ENCODE measurements at places on chromosomes 3 and 15.

DNA sequence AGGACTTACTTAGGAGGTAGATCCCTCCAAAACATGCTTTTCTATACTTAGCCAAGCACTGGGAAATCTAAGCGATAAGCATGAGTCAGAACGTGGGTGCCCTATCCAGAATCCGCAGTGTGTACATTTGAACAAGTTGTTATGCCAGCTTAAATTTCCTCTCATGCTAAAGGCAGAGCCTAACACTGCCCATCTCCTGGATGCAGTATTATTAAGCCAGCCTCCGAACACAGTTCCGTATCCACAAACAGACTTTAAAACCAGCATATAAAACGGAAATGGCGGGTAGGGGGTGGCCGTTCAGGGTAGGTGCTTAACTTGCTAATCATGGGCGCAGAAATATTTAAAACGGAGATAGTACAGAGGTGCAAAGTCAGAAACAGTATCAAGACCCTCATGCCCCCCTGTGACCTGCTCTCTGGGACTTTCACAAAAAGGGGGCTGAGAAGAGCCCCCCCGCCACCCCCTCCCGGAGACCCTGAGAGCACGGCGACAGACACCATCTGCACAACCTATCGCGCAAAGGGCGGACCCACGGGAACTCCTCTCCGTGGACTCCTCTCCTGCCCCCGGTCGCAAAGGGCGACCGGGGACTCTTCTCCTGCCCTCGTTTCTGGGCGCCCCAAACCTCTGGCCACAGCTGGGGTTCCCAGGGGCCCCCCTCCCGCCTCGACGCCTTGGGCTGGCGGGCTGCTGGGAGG lies 889 bp upstream of the LRRIQ4 start:
- peak; percentile 82 for DNase-seq

DNA sequence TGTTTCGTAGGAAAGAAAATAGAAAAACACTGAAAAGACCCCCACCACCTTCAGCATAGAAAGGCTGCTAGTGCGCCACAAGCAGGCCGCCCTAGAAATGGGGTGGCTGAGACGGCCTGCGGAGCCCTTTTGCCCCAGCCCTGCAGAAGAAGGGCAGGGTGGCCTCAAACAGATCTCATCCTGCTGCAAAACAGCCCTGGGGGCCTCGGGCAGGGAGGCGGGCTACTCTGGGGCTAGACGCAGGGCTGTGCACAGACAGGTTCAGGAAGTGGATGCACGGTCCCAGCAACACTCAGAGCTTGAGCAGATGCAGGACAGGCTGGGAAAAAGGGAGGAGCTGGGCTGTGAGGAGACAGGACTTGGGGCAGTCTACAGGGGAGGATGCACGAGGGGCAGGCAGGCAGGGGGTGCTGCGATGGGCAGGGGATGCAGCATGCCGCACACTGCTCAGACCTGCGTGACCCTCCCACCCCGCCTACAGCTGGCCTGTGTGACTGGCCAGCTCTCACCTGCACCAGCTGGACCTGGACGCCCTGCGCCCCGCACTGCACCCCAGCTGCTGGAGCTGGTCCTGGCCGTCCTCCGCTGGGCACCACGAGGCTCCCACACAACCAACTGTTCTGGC lies 34.3 kb downstream of the ZXDC start:
- no peak for DNase-seq

DNA sequence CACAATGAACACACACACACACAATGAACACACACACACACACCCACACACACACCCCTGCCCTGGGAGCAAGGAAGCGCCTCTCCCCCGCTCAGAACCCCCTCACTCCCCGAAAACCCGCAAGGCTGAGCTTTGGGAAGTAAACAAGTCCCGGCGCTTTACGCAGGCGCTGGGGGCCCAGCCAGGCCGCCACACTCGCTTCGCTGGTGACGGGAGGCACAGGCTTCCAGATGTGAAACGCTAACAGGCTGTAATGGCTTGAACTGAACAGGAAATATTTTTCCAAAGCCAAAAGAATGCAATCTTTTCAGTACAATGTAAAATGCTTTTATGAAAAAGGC lies 122.7 kb upstream of the IGF1R start:
- no peak for DNase-seq

GRCh38 chr3:131925571-131925970 lies 109.2 kb downstream of the CPNE4 start:
- DNase-seq, result no peak

GRCh38 chr3:133441867-133442270 lies 42.0 kb downstream of the BFSP2 start:
- DNase-seq, result no peak

- no peak for DNase-seq
These were observed 56.3 kb downstream of the PDZRN3 start for GRCh38 chr3:73568371-73568862.

DNA sequence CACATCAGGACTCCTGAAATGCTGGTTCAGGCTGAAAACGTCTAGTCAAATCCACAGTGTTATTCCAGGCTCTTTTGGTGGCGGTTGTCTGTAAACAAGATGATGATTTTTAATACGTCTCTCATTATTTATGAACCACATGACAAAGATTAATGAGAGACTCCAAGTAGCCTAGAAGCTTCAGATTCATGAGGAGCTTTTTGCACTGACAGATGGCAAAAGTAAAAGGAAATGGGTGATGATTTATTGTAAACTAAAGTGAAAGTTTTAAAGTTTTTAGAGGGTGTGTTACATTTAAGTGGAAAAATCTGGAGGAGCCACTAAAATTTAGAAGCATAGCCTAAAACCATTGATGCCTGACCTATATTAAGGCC lies 77.0 kb downstream of the BBX start:
- peak; percentile 6 for DNase-seq

DNA sequence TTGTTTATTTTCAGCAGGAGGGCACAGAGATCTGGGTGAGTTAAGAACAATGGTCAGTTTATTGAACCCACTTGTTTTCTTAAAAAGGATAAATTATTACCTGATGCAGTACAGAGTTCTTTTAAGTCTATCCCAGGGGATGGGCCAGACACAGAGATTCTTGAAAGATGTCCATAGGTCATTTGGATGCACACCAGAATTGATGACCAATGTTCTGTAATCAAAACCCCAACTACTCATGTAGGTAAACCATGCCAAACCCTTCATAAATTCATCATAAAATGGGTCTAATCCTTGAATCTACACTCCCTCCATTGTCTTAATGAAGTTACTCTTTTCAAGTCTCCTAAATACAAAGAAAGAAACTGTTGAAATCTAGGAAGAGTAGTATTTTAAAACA lies 273.0 kb upstream of the COL8A1 start:
- peak; percentile 83 for DNase-seq

DNA sequence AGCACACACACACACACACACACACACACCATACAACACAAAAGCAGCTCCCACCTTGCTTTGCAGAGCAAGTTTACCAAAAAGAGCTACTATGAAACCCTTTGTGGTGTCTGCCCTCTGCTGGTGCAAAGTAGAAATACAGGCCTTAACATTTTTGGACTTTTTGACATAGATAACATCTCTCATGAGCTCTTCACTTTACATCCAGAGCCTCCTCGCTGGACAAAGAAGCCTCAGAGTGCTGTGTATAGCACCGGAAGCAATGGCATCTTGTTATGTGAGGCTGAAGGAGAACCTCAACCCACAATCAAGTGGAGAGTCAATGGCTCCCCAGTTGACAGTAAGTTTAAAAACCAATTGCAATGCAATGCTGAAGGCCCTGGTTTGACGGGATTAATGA lies 157.9 kb downstream of the CHL1 start:
- peak; percentile 65 for DNase-seq

- DNase-seq, result no peak
These were observed 9.1 kb upstream of the TICRR start for GRCh38 chr15:89566181-89566580.

DNA sequence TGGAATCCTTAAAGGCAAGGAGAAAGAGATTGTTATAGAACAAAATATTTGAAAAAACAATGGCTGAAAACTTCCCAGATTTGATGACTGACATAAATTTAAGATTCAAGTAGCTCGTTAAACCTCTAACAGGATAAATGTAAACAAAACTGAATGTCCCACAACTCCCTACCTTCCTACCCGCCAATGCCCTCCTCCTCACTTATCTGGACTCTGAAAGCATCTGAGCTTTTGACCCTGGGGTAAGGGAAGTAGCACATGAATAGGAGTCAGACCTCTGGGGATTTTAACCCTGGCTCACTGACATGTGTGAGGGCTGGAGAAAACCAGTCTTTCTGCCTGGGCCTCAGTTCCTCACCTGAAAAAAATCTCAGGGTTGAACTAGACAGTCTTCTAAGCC lies 26.9 kb downstream of the CYP19A1 start:
- peak; percentile 18 for DNase-seq

DNA sequence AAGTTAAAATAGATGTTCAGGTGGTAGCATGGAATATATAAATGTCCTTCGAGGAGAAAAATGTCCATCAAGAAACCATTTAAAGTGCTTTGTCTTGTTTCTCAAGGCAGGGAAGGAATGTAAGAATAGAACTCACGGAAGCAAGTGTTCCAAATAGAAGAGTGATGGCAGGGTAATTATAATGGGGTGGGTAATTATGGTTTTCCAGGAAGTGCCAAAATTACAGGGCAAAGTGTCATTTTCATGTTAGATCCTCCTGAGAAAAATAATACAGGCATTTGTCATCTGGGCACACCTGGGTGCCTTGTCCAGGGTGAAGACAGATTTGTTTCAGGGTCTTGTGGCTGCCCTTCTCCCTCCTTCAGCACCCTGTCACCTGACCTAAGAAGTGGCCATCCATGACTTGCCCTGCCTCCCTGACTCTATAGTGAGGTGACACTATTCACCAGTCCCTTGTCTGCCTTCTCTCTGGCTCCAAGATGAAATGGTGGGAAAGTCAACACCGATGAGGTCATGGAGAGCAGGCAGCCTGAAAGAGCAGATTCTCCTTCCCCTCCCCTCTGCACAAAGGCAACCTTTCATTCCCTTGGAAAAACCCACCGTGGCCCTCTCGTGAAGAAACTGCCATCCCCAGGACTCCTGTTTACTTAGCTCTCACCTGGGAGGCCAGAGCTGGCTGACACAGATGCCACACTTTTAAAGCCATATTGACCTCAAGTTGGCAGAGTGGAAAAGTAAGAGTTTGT lies 45.1 kb upstream of the AMOTL2 start:
- DNase-seq, result no peak

- DNase-seq, result no peak
These were observed 90.9 kb upstream of the NEO1 start for GRCh38 chr15:72961346-72961745.

DNA sequence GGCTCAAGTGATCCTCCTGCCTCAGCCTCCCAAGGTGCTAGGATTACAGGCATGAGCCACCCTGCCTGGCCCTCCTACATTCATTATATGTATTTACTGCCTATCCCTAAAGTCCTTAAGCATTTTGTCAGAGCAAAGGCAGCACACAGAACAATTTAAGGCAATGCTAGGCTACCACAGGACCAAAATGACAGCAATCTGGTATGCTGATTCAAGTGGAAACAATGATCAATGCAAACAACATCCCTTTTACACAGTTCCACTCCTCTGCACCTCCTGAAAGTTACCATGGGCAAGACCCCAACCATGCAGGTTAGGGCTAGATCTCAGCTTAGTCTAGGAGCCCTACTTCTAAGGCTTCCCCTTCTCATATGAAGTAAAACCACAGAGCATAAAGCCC lies 40.3 kb downstream of the SPG11 start:
- DNase-seq, result no peak

- DNase-seq, result peak; percentile 53
These were observed 17.4 kb downstream of the SH3BP5 start for GRCh38 chr3:15315003-15315402.

GRCh38 chr15:77107068-77107467 lies 36.2 kb upstream of the TSPAN3 start:
- DNase-seq, result peak; percentile 73

DNA sequence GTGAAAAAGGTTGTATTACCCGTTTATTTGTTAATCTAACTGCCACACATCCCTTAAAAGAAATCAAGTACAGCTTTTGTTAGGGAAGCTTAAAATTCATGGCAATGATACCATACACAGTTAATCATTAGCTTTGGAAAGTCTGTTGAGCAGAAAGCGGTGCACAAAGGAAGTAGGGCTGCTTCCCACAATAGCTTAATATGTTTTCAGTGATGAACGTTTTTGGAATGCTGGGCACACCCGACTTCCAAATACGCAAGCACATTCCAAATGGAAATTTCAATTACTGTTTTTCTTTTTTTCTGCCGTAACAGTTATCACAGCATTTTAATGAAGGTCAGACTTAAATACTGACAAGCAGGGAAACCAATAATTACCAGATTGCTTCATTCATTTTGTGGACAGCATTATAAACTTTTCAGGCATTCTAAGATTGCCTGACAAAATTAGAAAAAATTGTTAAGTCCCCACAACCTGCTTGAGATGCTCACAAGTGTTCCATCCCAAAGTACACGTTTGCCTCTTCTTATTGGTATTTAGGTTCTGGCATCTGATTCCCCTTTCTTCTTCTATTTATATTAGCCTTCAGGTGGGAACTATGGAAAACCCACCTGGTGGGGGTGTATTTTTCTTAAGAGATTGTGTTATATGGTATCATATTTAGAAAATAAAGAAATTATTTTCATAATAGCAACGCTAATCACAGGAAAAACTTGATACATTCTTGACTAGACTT lies 1.1 kb upstream of the ECT2 start:
- peak; percentile 96 for DNase-seq

DNA sequence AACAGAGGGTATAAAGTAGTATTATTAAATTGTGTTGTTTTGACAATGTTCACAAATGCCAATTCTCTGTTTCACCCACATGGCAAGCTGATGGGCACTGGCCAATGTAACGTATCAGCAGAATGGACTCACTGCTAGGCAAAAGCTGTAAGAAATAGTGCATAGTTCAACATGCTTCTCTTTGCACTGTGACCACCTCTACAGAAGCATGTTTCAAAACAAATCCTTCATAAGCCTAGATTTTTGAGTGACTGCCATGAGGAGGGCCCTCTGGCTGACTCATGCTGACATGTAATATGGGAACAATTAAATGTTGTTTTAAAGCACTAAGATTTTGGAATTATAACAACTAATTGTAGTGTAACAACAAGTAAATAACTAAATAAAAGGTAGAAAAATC lies 3.2 kb downstream of the GBE1 start:
- DNase-seq, result peak; percentile 93

DNA sequence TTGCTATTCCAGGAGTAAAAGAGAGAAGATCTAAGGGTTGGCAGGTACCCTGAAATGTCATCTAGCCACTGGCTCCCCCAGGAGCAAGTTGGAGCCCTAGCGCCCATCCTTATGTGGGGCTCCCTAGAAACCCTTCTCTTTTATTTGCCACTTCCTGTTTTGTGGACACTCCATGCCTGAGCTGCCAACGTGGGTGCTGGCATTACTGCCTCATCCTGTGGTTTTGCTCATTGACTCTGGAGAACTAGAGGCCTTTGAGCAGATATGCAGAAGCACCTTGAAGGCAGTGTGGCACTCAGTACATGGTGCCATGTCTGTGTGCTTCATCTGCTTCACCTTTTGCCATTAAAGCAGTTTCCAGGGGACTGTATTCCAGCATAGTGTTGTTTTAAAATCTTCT lies 8.1 kb downstream of the EDEM1 start:
- peak; percentile 16 for DNase-seq

DNA sequence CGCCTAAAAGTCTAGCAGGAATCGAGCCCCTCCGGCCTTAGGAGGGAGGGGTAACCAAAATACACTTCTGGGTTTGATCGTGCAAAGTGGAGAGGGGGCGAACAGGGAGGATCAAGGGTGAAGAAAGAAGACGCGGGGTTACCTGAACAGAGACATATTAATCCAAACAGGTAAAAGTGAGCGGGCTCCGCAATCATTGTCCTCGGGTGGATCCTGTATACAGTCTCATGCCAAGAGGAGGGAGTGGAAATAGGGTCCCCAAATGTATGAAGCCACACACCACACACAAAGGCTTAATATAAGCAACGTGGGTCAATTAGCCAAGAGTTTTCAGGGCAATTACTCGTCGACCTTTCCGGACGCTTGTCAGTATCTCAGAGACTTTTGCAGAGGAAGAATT lies 749.5 kb downstream of the ROBO1 start:
- DNase-seq, result no peak
